HTR-8/SVneo (cell line): ENCODE measurements at places on chromosomes 12 and 14.

- DNase-seq: no peak
Measured at GRCh38 chr14:55336162-55336561, 64.9 kb downstream of the FBXO34 start.

DNA sequence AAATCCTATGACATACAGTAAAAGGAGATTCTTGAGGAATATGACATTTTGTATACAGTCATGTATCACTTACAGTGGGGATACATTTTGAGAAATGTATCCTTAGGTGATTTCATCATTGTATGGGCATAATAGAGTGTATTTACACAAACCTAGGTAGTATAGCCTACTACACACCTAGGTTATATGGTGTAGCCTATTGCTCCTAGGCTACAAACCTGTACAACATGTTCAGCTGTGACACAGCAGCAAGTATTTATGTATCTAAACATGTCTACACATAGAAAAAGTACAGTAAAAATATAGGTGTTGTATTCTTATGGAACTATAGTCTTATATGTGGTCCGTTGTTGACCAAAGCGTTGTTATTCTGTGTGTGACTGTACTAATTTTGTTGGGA lies 178.8 kb downstream of the FOXA1 start:
- no peak for DNase-seq

DNA sequence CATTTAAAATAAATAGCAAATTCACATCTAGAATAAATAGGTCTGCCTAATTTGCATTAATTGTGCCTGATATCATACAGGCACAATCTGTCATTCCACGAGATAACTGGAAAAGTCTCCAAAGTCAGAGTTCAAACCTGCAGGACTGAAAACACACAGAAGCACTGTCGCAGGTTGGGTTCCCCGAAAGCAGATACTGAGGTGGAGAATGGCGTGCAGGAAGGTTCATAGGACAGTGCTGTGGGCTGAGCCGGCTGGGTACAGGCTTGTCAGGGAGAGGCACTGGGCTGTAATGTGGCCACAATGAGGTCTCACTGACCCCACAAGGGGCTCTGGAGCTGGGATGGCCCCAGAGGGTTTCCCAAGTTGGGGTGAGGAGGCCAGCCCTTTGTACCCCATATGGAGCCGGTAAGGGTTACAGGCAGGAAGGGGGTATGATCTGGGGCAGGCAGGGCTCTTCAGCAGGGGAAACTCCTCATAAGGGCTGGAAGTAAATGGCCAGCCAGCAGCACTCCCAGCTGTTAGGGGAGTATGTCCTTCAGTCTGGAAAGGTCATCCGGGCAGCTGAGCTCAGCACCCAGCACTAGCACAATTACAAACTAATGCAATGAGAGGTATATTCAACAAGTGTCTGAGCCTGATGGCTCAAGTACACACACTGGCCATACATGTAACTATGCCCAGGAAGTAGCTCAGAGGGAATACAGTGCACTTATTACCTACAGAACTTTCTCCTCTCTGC lies 68.5 kb downstream of the NT5DC3 start:
- no peak for DNase-seq

GRCh38 chr14:94903883-94904282 lies 134.0 kb upstream of the GSC start:
- no peak for DNase-seq

DNA sequence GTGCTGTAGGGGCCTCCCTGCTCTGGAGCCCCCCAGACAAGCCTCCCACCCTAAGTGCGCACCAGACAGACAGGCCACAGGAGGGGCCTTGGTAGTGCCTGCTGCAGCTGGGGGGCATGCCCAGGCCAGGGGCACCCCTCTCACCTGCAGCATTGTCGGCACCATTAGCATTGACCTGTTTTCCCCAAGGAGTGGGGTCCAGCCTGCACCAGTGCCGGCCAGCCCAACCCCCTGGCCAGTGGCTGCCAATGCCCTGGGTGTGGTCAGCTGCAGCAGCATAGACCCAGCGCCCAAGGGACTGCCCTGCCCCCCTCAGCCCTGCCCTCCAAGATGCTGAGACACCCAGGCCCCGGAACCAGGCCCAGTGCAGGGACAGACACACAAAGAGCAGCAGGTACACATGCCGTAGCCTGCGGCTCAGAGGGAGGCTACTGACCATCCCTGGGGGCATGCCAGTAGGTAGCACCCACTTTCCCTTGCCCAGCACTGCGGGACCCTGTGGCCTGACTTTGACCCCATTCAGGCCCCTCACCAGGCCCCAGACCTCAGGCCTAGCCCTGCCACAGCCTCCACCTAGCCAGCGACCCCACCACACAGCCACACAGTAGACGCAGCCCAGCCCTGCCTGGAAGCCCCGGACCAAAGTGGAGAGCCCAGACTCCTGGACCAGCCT lies 1.0 kb downstream of the AHNAK2 start:
- DNase-seq: no peak

DNA sequence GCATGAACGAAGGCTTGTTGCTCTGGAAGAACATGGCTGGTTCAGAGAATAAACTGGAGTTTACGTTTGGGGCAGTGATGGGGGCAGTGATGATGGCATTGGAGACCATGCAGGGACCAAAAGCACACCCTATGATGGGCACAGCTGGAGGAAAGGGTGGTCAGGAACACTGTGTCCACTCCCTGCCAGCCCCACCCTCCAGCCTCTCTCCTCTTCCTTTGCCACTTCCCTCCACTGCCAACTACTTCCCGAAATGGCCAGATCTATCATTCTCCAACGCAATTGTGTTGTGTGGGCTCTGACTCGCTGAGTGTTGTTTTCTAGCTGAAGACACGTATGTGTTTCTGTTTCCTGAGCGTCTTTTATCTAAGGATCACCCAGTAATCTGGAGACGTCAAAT lies 39.3 kb upstream of the GSG1 start:
- DNase-seq: no peak

GRCh38 chr14:91149462-91149861 lies 35.6 kb downstream of the DGLUCY start:
- DNase-seq: peak; percentile 53

GRCh38 chr14:69671365-69672030 lies 60.1 kb downstream of the SUSD6 start:
- no peak for DNase-seq

DNA sequence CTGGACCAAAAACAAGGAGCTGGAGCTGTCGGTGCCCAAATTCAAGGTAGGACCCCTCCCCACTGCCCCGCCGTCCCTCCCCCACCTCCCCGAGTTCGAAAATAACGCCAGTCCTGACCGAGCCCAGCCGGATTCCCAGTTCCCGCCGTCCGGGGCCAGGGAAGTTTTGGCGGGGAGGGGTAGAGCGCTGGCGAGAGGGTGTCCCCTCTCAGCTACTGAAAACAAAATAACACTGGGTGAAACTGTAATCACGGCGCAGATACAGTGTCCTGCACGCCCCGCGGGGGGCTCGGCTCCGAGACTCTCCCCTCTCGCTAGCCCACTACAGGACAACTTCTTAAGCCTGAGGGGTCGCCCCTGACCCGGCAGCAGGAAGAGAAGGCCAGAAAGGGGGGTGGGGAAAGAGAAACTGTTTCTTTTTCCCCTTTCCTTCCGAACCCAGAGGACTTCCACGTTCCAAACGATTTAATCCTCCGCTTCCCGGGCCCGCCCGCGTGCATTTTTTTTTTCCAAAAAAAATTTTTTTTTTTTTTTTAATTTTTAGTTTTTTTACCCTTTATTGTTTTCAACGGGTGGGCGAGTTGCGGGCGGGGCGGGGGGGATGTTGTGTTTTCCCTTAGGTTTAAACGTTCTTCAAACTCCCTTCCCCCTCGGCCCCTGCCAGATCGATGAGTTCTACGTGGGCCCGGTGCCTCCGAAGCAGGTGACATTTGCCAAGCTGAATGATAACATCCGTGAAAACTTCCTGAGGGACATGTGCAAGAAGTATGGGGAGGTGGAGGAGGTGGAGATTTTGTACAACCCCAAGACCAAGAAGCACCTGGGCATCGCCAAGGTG lies 1.6 kb downstream of the SETD1B start:
- no peak for DNase-seq

DNA sequence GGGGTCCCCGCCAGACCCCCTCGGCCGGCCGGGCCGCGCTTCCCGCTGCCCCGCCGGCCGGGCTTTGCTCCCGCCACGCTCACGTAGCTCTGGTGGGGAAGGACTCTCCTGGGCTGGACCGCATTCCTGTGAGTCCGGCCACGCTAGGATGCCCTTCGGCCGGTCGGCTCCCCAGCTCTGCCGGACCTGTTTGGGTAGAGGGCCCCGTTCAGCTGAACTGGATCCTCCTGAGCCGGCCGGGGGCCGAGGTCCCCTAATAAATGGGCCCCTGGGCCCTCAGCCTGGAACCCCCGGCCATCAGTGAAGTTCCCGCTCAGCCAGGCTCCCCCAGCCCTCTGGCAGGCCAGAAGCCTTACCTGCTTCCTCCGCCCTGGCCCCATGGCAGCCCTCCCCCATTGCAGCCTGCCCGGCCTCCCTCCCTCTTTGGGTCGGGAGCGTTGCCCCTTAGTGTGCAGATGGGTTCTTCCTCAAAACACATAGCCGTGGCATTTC lies 593 bp downstream of the UNC119B start:
- DNase-seq: no peak

DNA sequence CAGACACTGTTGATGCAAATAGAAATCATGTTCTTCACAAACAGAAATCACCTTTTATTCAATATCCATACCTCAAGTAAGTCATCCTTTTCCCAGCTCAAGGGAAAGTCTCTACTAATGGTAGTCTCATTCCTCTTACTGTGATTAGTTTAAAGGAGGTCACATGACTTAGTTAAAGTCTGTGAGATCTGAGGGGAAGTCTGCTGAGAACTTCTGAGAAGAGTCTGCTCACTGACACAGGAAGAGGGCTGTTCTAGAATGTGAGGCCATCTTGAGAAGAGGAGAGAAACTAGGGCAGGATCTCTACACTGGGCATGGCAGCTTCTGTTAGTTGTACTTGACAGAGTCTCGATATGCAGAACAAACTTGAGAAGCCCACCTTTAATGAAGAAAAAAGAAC lies 146.8 kb downstream of the C12orf42 start:
- no peak for DNase-seq

DNA sequence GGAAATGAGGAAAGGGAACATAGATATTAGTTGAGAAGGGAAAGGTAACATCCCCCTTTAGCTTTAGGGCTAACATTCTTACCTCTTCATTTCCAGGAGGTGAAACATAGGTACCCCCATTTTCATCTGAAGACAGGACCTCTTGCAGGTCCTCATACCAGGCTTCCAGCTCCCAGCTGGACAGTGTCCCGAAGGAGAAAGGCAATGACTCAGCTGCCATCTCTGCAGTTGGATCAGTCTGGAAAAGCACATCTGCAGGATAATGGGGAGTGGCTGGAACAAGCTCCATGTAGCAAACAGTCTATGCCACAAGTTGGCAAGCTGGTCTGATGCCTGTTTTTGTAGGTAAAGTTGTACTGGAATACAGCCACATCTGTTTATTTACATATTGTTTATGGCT lies 3.1 kb downstream of the DDIT3 start:
- DNase-seq: no peak

GRCh38 chr12:95393191-95393790 lies 80.7 kb upstream of the METAP2 start:
- DNase-seq: no peak

GRCh38 chr12:2677142-2677880 lies 117.5 kb upstream of the FKBP4 start:
- DNase-seq: no peak

DNA sequence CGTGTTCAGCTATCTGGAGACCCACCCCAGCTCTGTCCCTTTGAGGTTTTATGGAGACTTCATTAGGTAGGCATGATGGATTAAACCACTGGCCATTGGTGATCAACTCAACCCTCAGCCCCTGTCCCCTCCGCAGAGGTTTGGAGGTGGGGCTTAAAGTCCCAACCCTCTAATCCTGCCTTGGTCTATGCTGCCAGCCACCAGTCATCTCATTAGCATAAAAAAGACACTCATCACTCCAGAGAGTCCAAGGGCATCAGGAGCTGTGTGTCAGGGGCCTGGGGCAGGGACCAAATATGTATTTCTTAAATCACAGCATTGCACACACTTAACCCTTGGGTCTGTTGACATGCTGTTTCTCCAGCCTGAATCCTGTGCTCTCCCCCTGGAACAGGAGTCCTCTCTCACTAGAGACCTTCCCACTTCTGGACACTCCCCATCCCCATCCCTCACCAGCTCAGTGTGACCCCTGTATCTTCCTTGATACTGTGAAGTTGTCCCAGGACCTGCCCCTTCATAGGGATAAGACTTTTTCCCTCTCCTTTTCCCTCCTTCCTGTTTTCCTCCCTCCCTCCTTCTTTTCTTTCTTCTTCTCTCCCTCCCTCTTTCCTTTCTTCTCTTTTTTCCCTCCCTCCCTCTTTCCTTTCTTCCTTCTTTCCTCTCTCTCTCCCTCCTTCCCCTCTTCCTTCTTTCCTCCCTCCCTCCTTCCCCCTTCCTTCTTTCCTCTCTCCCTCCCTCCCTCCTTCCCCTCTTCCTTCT lies 54.7 kb upstream of the CLMN start:
- no peak for DNase-seq

DNA sequence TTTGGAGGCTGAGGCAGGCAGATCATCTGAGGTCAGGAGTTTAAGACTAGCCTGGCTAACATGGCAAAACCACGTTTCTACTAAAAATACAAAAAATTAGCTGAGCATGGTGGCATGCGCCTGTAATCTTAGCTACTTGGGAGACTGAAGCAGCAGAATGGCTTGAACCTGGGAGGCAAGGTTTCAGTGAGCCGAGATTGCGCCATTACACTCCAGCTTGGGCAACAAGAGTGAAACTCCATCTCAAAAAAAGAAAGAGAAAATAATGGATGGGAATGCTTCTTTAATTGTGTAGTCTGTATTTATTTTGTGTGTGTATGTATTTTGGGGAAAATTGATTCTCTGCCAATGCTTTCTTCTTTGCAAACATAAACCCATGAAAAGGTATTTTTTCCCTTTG lies 32.5 kb downstream of the SRGAP1 start:
- no peak for DNase-seq

- DNase-seq: no peak
Measured at GRCh38 chr14:95174184-95174792, 17.0 kb upstream of the DICER1 start.

DNA sequence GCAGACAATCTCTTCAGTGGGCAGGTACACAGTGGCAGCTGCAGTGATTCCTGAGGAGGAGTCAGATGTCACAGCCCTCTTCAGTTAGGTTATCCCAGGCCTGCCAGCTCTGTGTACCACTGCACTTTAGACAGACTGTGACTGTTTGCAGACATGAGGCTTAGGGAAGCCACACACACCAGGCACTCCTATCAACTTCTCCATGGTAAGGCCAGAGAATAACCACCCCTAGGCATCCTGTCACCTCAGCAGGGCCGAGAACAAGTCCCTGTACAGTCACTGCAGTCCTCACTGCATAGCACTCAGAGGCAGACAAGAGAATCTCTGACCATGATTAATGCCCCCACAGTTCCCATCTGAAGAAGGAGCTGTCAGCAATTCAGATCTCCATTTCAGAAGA lies 296.5 kb downstream of the GALC start:
- DNase-seq: no peak
